Esophagus squamous epithelium (tissue), 5 donors: ENCODE measurements at places on chromosomes 5 and 9. TPM values are rescaled to one million over a fixed set of nuclear protein-coding genes. Genes with fewer than 3 reads are reported as not detected.

The IRX4 gene
- total RNA-seq: 36.2 TPM

The AGXT2 gene
- total RNA-seq: not detected

The MTREX gene
- total RNA-seq: 78.1 TPM

The SLCO6A1 gene
- not detected for total RNA-seq

The ANKRD18A gene
- 1.1 TPM for total RNA-seq

The MELK gene
- 7.4 TPM for total RNA-seq
